Natural killer cell treated with Interleukin-12 subunit alpha and Interleukin-12 subunit beta and Interleukin-15 and Interleukin-18, amount 100 ng/mL, for 72 hours (primary cell): ENCODE measurements at places on chromosomes 3 and 15. TPM values are rescaled to one million over a fixed set of nuclear protein-coding genes. Genes with fewer than 3 reads are reported as not detected.

- peaks cover 61% of the 10 kb centered on the region for H3K27me3 ChIP-seq
- no peak for DNase-seq
- H3K4me1 ChIP-seq, result peaks cover 9% of the 10 kb centered on the region
- H3K36me3 ChIP-seq, result peaks cover 6% of the 10 kb centered on the region
These were observed 109.7 kb downstream of the NSMCE3 start for GRCh38 chr15:29159771-29160455.

DNA sequence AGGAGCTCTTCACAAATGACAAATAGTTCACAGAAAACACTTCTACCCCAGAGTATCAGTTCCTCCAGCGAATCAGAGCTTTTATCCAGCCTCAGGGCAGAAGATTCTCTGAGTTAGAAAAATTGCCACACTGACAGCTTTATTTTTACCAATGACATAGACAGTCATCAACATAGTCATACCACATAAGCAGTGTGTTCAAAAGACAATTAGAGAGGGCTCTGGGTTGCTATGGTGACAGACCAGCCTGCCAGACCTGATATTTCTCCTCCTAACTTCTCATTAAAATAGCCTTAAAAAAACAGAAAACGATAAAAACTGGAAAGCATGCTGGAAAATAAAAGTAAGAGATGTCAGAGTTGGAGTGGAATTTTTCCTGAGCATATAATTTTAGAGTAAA, 45.9 kb upstream of the COL6A5 start:
- H3K36me3 ChIP-seq, result no peaks in the 10 kb centered on the region
- no peaks in the 10 kb centered on the region for H3K4me1 ChIP-seq
- no peak overlapping the region for H3K27ac ChIP-seq
- peaks cover 4% of the 10 kb centered on the region for H3K27me3 ChIP-seq
- no peak overlapping the region for H3K4me3 ChIP-seq

- no peak for DNase-seq
- no peaks in the 10 kb centered on the region for H3K27me3 ChIP-seq
- H3K27ac ChIP-seq, result peak overlapping the region; percentile 5
- H3K36me3 ChIP-seq, result peaks cover 11% of the 10 kb centered on the region
These were observed 72.4 kb downstream of the TBL1XR1 start for GRCh38 chr3:177124882-177125281.

DNA sequence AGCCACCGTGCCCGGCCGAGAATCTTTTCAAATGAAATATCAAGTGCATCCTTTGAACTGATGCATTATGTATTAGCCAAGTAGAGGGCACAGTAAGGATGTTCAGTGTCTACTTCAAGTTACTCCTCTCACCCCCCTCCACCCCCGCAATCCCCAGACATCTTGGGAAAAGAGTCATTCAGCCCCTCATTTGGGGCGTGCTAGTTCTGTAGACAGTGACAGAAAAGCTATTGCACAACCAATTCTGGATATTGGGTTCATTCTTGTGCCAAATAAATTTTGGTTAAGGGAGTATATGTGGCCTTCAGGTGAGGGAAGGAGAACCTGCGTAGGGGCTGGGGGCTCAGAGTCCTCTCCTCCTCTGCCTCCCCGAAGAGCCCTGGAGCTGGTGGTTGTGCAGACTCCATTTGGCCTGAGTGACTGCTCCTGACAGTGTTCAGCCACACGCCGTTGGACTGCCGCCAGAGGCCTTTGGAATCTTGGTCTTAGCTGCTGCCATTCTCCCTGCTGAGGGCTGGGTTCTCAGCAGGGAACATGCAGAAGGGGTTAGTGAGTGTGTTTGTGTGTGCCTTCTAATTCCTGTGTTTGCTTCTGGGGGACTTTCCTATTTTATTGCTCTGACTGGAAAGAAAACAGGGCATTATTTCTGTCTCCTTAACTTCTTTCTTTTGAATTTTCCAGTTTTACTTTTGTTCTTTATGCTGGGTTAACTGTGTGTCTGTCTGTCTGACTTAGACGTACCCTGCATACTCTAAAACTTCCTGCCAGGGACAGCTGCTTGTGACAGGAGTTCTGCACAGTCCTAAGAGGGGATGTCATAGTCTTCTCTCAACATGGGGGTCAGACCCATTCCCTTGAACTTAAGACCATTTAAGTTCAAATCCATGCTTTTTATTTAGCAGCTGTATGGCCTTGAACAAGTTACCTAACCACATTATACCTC, 21.0 kb downstream of the RARB start:
- no peak for DNase-seq
- H3K4me1 ChIP-seq, result no peaks in the 10 kb centered on the region
- H3K27ac ChIP-seq, result no peak overlapping the region
- no peaks in the 10 kb centered on the region for H3K36me3 ChIP-seq

DNA sequence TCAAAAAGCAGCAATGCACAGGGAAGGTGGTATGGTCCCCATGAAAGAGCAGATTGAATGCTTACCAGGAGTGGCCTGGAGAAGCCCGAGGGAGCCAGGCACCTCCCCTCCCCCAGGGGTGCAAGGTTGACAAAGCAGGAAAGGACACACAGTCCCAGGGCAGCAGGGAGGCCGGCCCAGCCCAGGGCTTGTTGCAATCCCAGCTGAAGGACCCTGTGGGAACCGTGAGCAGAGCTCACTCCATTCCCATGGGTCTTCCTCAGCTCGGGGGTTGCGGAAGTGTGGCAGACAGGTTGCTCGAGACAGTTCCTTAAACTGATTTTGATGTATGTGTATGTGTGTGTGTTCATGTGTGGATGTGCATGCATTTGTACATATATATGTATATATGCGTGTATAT, 15.8 kb downstream of the UROC1 start:
- peaks cover 6% of the 10 kb centered on the region for H3K4me1 ChIP-seq
- H3K4me3 ChIP-seq, result no peak overlapping the region
- H3K27ac ChIP-seq, result no peak overlapping the region
- H3K36me3 ChIP-seq, result no peaks in the 10 kb centered on the region
- peaks cover 5% of the 10 kb centered on the region for H3K27me3 ChIP-seq

DNA sequence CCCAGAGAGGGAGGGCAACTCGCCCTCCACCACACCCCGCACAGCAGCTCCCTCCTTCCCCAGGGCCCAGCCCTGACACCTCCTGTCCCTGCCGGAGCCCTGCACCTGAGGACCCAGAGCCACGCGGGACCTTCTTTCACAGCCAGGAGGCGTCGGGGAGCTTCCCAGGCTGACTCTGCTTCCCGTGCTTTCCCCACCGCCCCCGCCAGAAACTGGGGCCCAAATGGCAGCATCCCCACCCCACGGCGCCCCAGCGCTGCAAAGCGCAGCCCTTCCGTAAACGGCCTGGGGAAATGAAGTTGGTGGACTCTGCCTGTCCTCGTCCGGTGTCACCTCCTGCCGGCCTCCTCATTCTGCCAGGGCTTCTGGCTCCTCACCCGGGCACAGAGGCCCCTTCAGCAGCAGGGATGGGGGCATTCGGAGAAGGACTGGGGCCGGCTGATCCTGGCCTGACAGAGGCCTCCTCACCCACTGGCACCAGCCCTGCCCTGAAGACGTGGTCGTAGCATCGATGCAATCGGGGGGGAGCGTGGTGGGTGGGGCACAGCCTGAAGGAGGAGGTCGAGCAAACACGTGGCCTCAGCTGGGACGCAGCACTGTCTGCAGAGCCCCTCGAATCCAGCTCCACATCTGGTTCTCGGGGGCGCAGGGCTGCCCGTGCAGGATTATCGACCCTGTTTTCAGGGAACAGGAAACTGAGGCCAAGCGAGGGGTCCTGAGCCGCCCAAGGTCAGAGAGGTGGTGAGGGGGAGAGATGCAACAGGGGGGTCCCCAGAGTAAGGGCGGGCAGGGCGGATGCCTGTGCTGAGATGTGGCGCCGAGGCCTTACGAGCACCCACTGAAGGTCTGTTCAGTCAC, 235.4 kb downstream of the XXYLT1 start:
- H3K4me1 ChIP-seq, result no peaks in the 10 kb centered on the region
- no peak for DNase-seq
- H3K36me3 ChIP-seq, result no peaks in the 10 kb centered on the region
- no peak overlapping the region for H3K27ac ChIP-seq

- H3K36me3 ChIP-seq, result no peaks in the 10 kb centered on the region
- no peak overlapping the region for H3K27ac ChIP-seq
- no peak overlapping the region for H3K4me3 ChIP-seq
These were observed 381.6 kb downstream of the EPHA3 start for GRCh38 chr3:89488800-89489580.

DNA sequence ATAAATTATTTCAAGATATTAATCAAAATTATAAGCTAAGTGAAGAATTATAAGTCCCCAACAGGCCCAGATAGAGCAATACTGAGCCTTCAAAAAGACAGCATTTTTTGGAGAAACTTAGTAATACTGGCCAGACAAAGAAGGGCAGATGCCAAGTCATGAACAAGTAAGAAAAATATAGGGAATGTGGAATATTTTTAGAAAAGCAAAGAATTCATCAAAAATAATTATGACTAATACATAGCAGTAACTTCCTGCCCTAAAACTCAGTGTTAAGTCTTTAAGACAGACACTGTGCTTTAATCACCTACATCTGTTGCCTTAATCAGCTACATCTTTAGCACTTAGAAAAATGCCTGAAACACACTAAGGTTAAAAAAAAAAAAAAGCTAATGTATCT, 31.2 kb downstream of the DPH6 start:
- H3K36me3 ChIP-seq, result no peaks in the 10 kb centered on the region
- DNase-seq, result no peak
- no peaks in the 10 kb centered on the region for H3K27me3 ChIP-seq
- H3K27ac ChIP-seq, result no peak overlapping the region
- H3K4me3 ChIP-seq, result no peak overlapping the region

- no peak overlapping the region for H3K4me3 ChIP-seq
- peaks cover 5% of the 10 kb centered on the region for H3K27me3 ChIP-seq
- DNase-seq, result peak; percentile 18
- no peaks in the 10 kb centered on the region for H3K4me1 ChIP-seq
- H3K27ac ChIP-seq, result no peak overlapping the region
These were observed 55.3 kb upstream of the SLC6A1 start for GRCh38 chr3:10937141-10937825.

DNA sequence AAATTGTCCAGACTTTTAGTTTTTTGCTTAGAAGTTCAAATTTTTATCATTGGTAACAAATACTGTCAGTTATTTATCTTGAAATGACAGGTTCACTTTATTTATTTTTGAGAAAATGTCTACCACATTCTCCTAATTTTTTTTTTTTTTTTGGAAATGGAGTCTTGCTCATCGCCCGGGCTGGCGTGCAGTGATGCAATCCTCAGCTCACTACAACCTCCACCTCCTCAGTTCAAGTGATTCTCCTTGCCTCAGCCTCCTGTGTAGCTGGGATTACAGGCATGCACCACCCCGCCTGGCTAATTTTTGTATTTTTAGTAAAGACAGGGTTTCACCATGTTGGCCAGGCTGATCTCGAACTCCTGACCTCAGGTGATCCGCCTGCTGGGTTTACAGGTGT, 16.1 kb upstream of the EBLN2 start:
- H3K27me3 ChIP-seq, result no peaks in the 10 kb centered on the region
- peaks cover 4% of the 10 kb centered on the region for H3K36me3 ChIP-seq
- H3K27ac ChIP-seq, result no peak overlapping the region
- no peak overlapping the region for H3K4me3 ChIP-seq
- no peak for DNase-seq

- peaks cover 6% of the 10 kb centered on the region for H3K36me3 ChIP-seq
- peaks cover 9% of the 10 kb centered on the region for H3K4me1 ChIP-seq
- H3K27me3 ChIP-seq, result no peaks in the 10 kb centered on the region
- no peak overlapping the region for H3K27ac ChIP-seq
These were observed 39.4 kb downstream of the LEO1 start for GRCh38 chr15:51932161-51932560.

- DNase-seq, result no peak
- no peaks in the 10 kb centered on the region for H3K4me1 ChIP-seq
- no peak overlapping the region for H3K27ac ChIP-seq
- H3K27me3 ChIP-seq, result peaks cover 6% of the 10 kb centered on the region
These were observed 1.7 kb downstream of the PLA2G4D start for GRCh38 chr15:42092398-42093318.

DNA sequence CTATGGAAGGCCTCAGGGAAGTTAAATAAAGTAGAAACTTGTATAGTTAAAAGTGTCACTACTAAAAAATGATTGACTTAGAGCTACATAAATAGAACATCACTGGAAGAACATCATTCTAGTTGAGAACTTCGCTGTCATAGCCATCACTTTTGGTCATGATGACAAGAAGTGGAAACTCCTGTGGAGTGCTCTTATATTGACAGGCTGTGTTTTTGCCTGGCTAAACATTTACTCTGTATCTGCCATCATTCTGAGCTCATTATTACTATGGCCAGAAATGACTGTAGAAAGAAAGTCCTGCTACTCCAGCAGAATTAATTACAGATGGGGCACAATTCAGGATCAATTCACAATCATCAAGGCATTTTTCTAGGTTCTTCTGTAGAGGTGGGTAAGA, 165.1 kb upstream of the GOLIM4 start:
- DNase-seq, result no peak
- peaks cover 31% of the 10 kb centered on the region for H3K27me3 ChIP-seq
- H3K36me3 ChIP-seq, result no peaks in the 10 kb centered on the region
- no peak overlapping the region for H3K4me3 ChIP-seq
- H3K4me1 ChIP-seq, result no peaks in the 10 kb centered on the region

DNA sequence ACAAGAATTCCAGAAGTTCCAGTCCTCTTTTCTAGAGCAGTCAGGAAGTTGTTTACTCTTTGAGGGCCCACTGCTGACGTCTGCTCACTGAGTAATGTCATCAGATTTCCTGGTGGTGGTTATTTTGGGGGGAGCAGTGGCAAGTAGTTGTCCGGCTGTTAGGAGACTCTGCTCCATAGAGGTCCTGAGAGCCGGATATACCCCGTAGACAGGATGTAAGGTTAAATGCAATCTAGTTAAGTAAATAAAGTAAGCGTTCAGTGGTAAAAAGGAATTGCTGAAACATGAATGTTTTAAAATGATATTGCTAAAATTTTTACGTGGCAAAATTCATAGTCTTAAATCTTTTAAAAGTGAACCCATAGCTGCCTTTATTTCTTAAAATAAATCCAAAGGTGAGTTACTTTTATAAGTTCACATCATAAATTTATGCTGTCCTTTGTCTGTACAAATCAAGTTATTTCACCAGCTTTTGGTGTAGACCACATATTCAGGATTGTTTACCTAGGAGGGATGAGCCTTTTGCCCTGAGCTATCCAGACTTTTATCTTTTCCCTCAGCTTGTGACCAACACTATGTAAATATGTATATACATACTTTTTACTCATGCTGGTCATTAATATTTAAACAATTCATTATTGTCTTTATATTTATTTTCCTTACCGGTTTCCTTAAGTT, 65.8 kb downstream of the PDE8A start:
- H3K4me1 ChIP-seq, result peaks cover 30% of the 10 kb centered on the region
- H3K4me3 ChIP-seq, result no peak overlapping the region
- no peaks in the 10 kb centered on the region for H3K27me3 ChIP-seq
- no peaks in the 10 kb centered on the region for H3K36me3 ChIP-seq
- no peak overlapping the region for H3K27ac ChIP-seq

The GRM7 gene
- not detected for total RNA-seq

The ARNT2 gene
- total RNA-seq, result not detected

The DYNC1LI1 gene
- 45.4 TPM for total RNA-seq

The LNP1 gene
- 1.0 TPM for total RNA-seq

The PTPRG gene
- 0.33 TPM for total RNA-seq

The ZPLD1 gene
- total RNA-seq, result not detected

The SEMA7A gene
- total RNA-seq, result 32.1 TPM

The RYR3 gene
- total RNA-seq, result not detected

The UCN2 gene
- total RNA-seq, result not detected

The GLDN gene
- total RNA-seq, result not detected

The KNG1 gene
- not detected for total RNA-seq

The COPB2 gene
- total RNA-seq, result 97.6 TPM
